Fibroblast of upper back skin (primary cell): ENCODE measurements at places on chromosomes 12 and 14.
A peak's percentile ranks its signal among the peaks of the same experiment; 100 is the strongest.

DNA sequence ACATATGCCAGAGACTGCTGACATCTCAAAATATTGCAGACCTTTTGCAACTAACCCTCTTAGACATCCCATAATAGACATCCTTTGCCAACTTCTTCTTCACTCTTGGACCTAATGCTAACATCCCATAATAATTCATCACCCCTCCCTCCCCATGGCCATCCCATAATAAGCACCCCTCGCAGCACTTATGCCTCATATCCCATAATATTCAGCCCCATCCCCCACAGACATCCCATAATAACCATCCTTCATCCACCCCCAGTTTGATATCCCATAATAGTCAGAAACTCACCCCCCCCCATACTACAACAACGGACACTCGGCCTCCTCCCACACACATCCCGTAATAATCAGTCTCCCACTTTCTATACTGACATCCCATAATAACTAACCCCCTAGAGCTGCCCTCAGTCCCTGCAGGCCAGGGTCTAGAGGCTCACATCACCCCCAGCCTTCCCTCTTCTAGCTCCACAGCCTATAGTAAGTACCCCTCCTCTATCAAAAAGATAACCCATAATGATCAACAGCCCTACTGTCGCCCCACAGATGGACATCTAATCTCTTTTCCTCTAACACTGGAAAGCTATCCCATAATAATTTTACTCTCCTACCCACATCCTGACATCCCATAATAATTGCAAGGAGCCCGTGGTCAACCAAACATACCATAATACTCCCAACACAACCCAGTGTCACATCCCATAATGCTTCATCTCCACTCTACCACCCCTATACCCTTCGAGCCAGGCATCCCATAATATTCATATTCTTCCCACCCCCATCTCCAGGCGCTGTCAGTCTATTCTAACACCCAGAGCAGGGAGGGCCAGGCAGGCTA, 792 bp upstream of the CHD4 start:
- DNase-seq = peak; percentile 49

DNA sequence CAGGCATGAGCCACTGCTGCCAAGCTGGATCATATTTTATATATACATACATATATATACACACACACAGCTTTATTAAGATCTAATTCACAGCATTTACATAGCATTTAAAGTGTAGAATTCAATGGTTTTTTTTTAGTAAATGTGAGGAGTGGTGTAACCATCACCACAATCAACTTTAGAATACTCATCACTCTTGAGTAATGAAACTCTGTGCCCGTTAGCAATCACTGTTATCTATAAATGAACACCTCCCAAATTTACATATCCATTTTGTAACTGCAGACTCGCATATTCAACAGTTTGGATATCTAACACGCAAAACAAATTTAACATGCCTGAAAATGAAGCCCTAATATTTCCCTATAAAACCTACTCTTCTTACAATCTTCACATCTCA, 90.9 kb downstream of the PPP1R12A start:
- no peak for DNase-seq

DNA sequence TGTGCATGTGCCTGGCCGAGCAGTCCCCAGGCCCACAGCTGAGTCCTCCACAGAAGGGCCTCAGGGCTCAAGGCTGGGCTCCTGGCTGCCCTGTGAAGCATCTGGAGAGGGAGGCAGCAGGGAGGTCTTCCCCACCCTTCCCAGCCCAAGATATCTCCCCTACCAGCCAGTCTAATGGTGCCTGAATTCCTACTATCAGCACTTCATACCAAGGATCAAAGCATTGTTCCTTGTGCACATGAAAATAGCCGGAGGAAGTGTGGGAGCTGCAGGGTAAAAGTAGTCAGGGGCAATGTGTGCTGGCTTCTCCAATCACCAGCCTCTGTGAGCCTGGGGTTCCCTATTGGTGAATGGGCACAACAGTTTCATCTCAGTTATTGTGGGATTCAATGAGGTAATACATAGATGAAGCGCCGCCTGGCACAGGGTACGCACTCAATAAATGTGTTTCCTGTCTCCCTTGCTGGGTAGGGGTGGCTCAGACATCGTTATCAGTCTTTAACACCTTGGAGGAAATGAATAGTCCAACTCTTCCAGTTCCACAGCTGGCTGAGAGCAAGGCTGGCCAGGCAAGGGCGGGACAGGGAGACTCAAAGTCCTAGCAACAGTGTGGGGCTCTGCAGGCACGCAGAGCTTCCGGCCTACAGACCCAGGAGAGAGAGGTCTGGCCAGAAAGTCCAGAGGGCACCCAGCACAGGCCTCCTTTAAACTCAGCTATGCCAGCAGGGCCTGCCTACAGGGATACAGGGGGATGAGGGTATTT, 39.1 kb upstream of the PNMA1 start:
- no peak for DNase-seq

- DNase-seq = no peak
These were observed 7.1 kb upstream of the SLC6A12 start for GRCh38 chr12:220946-221550.

- no peak for DNase-seq
These were observed 40.5 kb downstream of the RASSF3 start for GRCh38 chr12:64650762-64651161.

- DNase-seq = no peak
These were observed 109.7 kb upstream of the LHX5 start for GRCh38 chr12:113581342-113581741.

- no peak for DNase-seq
These were observed 34.8 kb upstream of the RCOR1 start for GRCh38 chr14:102557434-102558226.

- peak; percentile 68 for DNase-seq
These were observed 275.4 kb downstream of the PAWR start for GRCh38 chr12:79415321-79415720.

DNA sequence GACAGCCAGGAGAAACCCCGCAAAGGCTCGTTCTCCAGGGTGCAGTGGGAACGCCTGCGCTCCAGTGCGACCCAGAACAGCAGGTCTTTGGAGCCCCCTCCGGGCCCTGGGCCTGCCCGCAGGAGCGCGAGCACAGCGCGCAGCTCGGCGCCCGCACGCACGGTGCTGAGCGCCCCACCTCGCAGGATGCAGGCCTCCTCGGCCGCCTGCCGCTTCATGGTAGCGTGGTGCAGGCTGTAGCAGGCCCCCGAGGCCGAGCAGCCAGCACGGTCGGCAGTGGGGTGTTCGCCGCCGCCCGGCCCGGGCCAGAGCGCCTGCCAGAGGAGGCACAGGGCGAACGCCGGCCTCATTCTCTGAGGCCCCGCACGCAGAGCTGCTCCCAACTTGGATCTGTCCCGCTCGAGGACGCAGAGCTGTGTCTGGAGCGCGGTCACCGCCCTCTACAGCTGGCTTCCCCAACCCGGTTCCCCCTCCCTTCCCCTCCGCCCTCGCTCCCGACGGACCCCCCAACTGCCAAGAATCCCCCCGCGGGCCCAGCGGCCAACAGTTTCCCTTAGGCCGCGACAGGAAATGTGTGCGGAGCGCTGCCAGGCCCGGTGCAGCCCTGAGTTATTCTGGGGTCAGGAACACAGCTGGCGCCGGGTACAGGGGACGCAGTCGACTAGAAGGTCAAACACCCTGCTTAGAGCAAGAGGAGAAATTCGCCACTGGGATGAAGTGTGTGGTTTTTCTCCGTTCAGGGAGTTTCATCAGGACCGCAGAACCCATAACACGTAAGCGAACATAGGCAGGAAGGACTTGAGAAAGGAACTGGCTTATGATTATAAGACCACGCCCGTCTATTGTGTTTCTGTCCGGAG, at the start of gene CLEC14A:
Gene CLEC14A (minus strand): TSS at position 421 of the 860 bp plus-strand sequence. CDS start 71 bp downstream, at position 350.
- peak; percentile 87 for DNase-seq

- DNase-seq = peak; percentile 72
These were observed 74.9 kb downstream of the NOVA1 start for GRCh38 chr14:26522967-26523366.

DNA sequence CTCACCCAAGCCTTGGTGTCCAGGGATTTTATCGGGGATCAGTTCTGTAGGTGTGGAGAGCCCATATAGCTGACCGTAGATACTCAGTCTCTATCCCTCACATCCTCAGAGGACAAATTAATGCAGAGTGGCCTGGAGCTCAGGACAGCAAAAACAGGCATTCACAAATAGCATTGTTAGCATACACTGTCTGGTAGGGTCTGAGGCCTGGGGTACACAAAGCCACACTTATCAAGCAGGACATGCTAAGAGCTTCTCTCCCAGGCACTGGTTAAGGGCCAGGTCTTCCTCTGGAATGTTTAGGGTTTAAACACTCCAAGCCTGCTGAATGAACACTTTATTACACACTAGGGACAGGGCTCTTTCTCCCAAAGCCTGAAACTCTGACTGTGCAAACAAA, 253.2 kb downstream of the NEDD1 start:
- no peak for DNase-seq

DNA sequence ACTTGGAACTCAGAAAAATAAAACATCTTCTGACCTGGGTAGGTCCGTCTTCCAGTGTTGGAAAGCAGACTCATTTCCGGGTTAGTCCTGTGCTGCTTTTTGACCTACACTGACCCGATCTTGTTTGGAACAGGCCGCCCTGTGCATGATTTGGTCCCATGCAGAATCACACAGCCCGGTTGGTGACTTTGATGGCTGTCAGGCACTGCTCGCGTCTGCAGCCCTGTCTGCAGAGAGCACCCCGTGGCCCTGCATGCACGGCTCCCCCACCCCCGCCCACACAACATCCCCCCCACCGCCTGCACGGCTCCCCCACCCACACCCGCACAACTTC, 31.6 kb downstream of the PACS2 start:
- no peak for DNase-seq

DNA sequence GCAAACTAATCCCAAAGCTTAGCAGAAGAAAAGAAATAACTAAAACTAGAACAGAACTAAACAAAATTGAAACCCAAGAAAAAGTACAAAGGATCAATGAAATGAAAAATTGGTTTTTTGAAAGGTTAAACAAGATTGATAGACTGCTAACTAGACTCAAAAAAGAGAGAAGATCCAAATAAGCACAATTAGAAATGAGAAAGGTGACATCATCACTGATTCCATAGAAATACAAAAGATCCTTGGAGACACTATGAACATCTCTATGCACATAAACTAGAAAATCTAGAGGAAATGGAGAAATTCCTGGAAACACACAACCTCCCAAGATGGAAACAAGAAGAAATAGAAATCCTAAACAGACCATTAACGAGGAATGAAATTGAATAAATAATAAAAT, 47.1 kb upstream of the SLC38A2 start:
- no peak for DNase-seq

GRCh38 chr12:76690921-76691700, 72.8 kb upstream of the ZDHHC17 start:
- peak; percentile 93 for DNase-seq

GRCh38 chr12:105499205-105499604, 168.7 kb downstream of the C12orf75 start:
- no peak for DNase-seq

- peak; percentile 61 for DNase-seq
These were observed 226.4 kb upstream of the CAND1 start for GRCh38 chr12:67042697-67043131.

DNA sequence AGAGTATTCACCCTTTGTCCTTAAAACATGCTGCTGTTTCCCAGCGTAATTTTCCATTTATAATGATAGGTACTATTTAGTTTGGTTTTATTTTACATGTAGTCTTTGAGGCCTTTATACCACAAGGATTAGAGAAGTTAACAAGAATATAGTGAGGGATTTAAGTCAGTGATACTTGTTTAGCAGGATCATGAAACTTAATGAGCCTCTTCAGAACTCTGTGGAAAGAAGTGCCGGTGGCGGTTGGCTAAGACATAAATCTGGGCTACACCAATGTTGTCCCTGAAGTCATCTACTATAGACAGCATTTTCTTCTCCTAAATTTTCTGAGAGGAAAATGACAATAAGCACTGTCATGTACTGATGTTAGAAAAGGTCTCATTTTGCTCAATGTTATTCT, 1226.0 kb upstream of the SEL1L start:
- DNase-seq = no peak

GRCh38 chr14:69695322-69696203, 71.4 kb upstream of the SRSF5 start:
- peak; percentile 64 for DNase-seq

DNA sequence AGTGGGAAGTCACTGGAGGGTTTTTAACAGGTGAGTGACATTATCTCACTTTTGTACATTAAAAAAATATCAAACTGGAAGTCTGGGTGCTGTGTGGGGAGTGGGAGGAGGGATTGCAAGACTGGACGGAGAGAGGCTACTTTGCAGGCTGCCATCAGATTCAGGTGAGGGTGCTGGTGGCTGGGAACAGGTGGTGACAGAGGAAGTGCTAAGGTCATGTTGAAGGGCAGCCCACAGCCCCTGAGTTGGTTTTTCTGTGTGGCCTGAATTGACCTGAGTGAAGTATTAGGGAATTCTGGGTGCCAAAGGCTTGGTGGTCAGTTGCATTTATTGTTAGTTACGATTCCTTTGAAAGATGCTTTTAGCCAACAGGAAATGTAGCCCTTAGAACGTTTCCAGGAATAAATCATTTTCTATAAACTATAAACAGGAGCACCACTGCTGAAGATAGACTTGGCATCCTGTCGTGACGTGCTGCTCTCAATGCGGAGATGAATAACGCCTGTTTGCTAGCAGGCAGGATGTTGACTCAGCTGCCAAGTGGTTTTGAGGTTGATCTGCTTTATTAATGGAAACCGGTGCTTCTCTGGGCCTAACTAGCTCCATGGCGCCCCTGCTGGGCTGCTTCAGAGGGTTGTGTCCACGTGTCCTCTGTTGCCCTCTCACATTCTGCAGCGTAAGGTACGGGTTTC, 707.5 kb upstream of the TMEM132C start:
- DNase-seq = peak; percentile 98

DNA sequence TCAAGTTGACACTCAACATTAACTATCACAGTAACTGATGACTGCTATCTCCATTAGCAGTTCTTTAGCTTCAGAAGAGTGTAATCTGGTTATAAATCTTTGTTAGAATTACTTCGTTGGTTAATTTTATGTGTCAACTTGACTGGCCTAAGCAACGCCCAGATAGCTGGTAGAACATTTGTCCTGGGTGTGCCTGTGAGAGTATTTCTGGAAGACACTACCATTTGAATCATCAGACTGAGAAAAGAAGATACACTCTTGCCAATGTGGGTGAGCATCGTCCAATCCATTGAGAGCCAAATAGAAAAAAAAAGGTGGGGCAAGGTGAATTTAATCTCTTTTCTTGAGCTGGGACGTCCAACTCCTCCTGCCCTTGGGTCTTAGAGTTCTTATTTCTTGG, 129.0 kb downstream of the IGF1 start:
- no peak for DNase-seq

GRCh38 chr14:24171422-24172260, at the start of gene REC8:
REC8 (plus strand) TSS chr14:24172080; CDS start chr14:24172553, 473 bp downstream.
- DNase-seq = peak; percentile 78

GRCh38 chr12:91017511-91018263, 12.9 kb upstream of the EPYC start:
- DNase-seq = no peak

GRCh38 chr12:26034371-26035142, 76.1 kb downstream of the RASSF8 start:
- DNase-seq = peak; percentile 89

DNA sequence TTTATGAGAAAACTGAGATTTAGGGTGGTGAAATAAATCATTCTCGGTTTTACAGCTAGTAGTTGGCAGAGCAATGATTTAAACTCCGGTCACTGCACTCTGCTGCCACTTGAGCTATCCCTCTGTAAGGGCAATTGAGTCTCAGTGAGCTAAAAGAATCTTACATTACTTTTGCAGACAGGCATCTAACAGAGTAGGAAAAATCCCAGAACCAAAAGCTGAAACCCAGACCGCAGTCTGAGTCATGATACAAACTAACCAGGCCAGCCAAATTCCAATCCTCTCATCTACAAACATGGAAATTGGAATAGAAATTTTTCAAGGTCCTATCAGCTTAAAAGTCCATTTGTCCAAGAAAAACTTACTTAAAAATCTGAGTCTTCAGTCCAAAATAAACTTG, 73.7 kb downstream of the ANKS1B start:
- DNase-seq = peak; percentile 86

- no peak for DNase-seq
These were observed 102.5 kb upstream of the MDM1 start for GRCh38 chr12:68434391-68435298.
